Cerebellar nuclear complex (tissue), 1 donor: ENCODE measurements at places on chromosomes 13 and 19.

DNA sequence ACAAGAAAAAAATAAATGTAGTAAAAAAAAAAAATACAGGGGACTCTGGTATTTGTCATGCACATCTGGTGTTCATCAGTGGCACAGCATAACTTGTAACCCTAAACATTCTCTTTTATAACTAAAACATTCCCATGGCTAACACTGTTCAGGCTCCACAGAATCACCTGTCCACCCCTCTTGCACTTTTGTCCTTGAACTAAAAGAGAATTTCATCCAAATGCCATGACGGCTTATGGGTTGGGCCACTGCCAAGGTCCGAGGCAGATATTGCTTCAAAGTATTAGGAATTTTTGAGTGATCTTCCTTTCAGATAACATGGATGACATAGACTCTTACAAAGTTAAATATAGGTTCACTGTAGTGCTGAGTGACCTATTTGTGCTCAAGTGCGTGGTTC lies 25.7 kb upstream of the SERP2 start:
- no peak for DNase-seq

DNA sequence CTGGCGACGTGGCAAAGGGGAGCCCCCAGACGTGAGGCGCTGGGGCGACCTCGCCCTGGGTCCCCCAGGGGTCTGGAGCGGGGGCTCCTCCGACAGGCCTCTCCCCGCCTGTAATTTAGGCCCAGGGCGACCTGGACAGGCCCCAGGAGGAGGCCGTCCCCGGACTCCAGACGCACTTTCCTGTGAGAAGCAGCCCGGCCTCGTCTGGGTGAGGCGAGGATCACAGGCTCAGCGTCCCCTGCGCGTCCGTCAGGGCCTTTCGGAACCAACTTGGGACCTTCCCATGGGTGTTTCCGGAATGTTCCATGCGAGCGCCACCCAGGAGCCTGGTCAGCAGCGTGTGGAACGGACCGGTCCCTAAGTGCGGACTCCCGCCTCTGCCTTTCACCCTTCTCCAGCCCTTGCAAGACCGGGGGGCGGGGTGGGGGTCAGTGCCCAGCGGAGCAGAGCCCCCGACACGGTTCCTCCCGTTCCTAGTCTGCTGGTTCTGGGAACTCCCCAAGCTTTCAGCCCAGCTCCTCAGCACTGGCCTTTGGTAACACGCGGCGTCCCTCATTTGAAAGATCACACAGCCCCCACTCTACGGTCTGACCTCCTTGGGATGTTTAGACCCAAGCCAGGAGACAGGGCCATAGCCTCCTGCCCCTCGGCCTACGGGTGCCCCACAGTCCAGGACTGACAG lies 1.1 kb upstream of the GRTP1 start:
- DNase-seq = no peak

GRCh38 chr13:49956131-49956530 lies 20.0 kb upstream of the SPRYD7 start:
- no peak for DNase-seq

- DNase-seq = no peak
Measured at GRCh38 chr13:26280295-26280694, 26.4 kb downstream of the CDK8 start.

- no peak for DNase-seq
Measured at GRCh38 chr13:78341032-78341431, 262.3 kb downstream of the POU4F1 start.

GRCh38 chr19:41868989-41869300 lies 8.1 kb upstream of the CD79A start:
- no peak for DNase-seq

DNA sequence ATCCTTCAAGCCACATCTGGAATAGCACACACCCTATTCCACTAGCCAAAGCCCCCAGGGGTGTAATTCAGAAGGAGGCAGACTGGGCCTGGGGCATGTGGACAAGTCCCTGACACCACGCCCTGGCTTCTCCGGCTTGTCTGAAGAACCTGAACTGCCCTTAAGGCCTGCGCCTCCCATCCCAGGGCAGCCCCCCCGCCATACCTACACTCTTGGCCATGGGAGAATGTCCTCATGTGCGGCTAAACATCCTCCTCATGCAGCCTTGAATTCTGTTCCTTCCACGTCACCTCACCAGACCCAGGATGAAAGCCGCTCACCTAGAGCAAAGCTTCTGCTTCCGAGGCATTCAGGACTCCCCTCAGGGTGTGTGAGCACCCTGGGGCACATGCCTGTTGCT lies 24.3 kb upstream of the POU2F2 start:
- no peak for DNase-seq

- DNase-seq = no peak
Measured at GRCh38 chr19:46369817-46370216, 22.9 kb downstream of the PPP5C start.

DNA sequence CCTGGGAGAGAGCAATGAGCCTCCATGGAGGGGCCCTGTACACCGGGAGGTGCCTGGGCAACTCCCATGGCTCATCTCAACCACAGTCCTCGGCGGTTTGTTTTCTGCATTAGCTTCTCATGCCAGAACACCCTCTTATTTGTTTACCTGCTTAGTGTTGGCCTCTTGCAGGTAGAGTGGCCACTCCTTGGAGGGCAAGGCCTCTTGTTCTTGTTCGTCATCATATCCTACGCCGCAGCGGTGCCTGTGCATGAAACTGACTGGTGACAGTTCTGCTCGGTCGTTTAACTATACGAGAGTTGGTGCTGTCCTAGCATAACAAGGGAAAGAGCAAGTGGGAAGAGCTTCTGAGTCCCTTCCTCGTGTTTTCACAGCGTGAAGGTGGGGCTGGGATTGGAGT lies 40.5 kb upstream of the RNF113B start:
- DNase-seq = no peak

GRCh38 chr19:44863990-44864389 lies 17.9 kb downstream of the NECTIN2 start:
- DNase-seq = no peak

DNA sequence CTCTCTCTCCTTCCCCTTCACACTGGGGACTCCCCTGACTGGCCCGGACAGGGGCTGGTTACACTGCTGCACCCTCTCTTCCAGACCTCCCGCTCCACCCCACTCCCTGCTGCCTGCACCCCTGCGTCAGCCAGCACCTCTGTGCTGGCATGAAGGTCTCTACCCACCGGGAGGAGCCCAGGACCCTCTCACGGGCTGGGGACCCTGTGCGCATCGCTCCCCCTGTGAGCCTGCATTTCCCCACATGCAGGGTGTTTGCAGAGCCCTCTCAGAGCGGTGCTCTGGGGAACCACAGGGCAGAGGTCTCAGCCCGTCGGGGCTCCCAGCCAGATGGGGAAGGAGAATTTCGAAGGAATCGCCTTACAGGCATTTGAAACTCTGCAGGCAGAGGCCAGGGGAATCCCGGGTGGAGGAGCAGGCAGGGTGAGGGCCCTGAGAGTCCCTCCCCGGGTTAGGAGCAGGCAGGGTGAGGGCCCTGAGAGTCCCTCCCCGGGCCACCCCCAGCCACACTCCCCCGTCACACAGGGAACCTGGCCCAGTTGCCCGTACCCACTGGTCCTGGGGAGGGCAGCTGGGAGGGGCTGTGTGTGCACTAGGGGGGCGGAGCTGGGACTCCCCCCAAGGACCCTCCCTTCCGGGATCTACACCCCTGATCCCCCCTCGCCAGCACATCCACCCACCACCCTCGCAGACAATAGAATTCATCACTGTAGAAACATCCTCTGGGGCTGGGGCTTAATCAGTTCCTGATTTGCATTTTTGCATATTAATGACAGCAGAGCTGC lies 16.3 kb upstream of the TCF3 start:
- DNase-seq = no peak

DNA sequence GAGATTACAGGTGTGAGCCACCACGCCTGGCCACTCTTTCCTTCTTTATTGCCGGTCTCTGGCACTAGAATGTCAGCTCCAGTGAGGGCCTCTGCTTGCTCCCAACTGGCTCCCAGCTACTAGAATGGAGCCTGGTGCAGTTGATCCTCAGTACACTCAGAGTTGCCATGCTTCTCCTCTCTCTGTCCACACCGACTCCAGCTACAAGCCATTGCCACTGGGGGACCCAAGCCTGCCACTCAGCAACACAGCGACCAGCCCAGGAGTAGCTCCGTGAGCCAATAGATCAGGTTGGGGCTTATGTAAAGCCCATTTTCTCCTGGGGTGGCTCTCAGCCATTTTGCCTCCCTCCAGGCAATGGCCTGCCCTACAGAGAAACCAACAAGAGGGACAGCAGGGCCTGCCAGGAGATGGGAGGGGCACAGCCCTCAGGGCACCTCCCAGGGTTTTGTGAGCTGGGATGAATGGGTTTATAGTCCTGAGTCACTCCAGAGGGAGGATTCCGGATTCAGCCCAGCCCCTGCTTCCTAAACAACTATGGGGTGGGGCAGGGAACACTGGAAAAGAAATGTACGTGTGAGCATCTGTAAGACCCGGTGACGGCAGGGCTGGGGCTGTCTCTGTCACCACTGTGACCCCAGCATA lies 36.5 kb downstream of the OPA3 start:
- no peak for DNase-seq
